ENCODE measurements at places on chromosomes 16 and 17.

DNA sequence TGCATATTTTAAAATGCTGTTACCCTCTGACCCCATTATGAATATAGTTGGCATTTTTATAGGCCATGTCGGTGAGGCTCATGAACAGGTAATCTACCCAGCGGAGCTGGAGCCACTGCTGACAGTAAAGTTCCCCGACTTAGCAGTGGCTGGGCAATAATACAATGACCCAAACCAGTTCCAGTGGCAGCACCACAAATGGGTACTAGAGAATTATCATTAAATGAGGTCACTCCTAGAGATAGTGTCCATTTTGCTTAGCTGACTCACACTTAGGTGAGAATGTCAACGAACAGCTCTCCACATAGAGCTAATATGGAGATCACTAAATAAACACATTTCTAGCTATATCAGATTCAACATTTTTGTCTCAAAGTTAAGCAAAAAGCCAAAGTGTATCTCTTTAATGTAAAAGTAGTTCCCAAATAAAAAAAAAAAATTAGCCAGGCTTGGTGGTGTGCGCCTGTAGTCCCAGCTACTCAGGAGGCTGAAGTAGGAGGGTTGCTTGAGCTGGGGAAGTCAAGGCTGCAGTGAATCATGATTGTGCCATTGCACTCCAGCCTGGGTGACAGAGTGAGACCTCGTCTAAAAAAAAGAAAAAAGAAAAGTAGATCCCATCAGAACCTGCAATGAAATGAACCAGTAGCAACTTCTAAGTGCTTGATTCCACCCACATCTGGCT lies 7.4 kb downstream of the MYO1D start:
- no peak for DNase-seq

DNA sequence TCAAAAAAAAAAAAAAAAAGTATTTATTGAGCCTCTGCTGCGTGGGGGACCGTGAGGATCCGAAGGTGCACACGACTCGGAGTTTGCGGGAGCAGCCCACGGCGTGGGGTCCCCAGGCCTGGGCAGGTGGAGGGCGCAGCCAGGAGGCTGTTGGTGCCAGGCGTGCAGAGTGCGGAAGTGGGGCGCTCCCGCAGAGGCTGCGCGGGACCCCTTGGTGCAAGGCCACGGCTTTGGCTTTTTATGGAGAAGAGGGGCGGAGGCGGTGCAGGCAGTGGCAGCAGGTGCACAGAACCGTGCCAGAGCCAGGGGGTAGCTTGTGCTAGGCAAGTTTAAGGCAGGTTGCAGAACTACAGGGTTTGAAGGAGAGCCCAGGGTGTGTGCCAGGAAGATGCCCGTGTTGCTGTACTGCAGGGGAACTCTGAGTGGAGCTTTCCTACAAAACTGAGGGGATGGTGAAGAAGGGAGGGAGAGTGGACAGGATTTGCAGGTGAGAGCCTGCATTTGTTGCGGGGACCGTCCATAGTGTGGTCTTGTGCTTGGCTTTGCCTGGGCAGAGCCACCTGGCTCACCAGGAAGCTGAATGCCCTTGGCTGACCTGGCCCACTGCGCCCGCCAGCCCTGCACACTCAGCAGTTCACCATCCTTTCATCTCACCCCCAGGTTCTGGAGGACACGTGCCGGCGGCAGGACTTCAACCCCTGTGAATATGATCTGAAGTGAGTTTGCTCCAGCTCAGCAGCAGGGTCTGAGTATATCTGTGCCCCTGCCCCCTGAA lies 1.3 kb downstream of the ASPSCR1 start:
- no peak for DNase-seq

GRCh38 chr17:75602644-75603043 lies 15.0 kb downstream of the MYO15B start:
- no peak for DNase-seq

DNA sequence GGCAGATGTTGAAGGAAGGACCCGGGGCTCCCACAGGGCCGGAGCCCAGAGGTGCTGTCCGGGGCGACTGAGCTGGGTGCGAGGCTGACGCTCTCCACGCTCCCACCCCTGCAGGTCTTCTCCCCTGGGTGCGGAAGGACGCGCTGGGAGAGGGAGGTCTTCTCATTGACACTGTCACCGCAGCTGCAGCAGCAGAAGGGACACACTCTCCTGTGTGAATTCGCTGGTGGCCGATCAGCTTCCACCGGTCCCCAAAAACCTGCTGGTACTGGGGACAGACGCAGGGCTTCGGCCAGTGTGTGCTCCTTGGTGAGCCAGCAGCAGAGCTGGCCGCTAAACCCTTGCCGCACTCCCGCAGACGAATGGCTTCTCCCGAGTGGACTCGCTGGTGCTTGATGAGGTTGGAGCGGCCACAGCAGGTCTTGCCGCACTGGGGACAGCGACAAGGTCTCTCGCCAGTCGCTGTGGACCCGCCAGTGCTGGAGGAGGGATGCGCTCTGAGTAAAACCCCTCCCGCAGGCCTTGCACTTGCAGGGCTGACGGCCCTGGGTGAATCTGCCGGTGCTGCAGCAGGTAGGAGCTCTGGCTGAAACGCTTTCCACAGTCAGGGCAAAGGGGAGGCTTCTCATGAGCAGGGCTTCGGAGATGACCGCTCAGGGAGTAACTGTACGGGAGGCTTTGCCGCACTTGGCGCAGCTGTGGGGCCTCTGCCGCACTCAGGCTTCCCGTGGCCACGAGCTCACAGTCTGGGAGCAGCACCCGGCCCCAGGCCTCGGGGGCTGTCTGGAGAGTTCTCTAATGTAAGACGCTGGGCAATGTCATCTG lies 6.2 kb downstream of the ZNF843 start:
- no peak for DNase-seq

- DNase-seq = no peak
These were observed 20.4 kb downstream of the CEP295NL start for GRCh38 chr17:78882540-78883088.

GRCh38 chr17:7114241-7114874 lies at the start of gene ASGR2:
Gene ASGR2, minus strand, starts transcription at chr17:7114822. Its CDS starts 582 bp downstream, at chr17:7114240.
- no peak for DNase-seq

GRCh38 chr17:82318772-82319606 lies 1.6 kb upstream of the CD7 start:
- DNase-seq = no peak

DNA sequence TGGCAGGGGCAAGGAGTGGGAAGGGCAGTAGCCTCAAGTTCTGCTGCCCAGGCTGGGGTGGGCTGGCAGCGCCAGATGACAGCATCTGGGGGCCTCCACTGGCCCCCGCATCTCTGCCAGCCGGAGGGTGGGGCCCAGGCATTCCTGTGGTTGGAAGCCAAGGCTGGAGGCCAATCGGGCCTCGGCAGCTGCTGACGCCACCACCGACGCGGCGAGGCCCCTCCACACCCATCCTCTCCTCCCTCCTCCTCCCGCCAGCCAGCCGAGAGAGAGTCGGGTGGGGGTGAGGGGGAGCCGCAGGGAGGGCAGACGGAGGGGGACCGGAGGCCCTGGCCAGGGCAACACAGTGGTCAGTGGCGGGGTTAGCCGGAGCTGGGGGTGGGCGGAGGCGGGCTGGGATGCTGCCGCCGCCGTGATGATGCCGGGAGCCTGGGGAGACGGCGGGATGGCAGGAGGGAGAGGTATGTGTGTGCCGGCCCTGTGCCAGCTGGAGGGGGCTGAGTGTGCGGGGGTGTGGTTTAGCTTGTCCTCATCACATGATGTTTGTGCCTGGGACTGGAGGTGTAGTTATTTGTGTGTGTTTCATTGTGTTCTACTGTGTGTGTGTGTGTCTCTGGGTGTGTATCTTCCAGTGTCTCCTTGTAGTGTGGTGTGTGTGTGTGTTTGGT lies 36.6 kb downstream of the ARHGAP23 start:
- no peak for DNase-seq

DNA sequence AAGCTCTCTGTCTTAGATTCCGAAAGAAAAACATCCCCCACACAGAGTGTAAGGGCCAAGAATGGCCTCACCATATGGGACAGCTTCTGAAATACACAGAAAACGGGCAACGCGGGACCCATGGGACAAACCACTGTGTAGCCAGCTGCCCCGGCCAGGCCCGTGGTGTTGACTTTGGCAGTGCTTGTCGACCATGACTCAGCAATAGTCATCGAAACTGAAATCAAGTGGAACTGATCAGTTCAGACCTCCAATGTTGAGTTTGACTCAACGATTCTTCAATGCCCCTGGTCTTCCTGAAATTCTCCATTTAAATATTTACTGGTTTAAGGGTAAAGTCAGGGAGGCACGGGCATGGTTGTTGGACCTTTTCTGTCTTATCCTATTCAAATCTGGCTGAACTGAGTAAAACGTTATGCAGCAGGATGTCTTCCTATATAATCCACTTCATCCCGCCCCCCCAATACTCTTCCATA lies 27.5 kb downstream of the ZFHX3 start:
- DNase-seq = peak; percentile 88

DNA sequence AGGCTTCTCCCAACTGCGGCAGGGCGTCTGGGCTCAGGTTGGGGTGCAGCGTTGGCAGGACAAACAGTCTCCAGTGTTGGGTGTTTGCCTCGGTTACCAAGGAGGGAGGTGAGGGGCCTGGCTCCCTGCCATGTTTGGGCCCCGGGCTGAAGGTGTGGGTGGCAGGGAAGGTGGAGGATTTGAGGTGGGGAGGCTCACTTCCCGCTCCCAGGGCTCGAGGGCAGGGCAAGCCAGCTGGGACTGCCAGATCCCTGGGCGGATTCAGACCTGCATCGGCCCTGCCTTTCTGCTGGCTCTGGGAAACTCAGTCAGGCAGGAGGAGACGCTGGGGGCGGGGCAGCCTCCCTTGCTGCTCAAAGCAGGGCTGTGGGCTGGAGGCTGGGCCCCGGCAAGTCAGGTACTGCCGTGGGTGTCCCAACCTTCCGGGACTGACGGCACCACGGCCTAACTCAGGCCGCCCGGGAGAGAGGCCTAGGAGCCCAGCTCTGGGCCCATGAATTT lies 31.3 kb upstream of the KRT17 start:
- no peak for DNase-seq

DNA sequence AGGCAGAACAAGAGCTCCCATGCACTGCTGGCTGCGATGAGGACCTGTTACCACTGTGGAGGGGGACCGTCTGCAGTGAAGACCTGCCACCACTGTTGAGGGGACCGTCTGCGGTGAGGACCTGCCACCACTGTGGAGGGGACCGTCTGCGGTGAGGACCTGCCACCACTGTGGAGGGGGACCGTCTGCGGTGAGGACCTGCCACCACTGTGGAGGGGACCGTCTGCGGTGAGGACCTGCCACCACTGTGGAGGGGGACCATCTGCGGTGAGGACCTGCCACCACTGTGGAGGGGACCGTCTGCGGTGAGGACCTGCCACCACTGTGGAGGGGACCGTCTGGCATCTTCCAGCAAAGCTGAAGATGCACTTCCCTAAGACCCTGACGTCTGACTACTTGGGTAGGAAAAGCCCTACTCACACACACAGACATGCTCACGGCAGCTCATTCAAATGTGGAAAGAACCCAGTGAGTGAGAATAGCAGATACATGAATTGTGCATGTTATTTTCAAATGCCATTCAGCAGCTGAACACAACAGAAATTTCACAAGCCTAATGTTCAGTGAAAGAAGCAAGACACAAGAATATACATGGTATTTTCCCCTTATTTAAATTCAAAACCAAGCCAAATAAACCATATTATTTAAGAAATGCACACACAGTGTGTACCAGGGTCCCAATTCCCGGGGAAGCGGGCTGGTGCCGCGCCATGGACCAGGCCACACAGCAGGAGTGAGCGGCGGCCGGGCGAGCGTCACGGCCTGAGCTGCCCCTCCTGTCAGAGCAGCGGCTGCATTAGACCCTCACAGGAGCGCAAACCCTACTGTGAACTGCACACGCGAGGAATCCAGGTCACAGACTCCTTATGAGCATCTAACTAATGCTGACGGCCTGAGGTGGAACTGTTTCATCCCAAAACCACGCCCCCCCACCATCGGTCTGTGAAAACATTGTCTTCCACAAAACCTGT lies 64.2 kb upstream of the METRNL start:
- no peak for DNase-seq

DNA sequence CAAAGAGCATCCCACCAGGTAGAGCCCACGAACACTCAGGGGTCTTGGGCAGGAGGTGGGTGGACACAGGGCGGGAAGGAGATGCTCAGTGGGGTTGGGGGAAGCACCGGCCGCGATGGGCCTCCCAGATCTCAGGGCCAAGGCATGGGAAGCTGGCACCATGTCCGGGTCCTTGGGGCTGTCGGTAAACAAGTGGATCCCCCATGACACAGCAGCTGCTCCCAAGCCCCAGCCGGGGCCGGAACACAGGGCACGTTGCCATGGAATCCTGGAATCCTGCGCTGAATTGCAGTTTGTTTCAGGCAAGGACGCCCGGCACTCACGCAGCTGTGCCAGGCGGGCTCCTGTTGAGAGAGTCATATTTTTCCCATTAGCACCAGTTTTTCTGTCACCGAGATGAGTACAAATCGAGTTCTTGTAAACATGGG lies 23.0 kb upstream of the CHMP6 start:
- DNase-seq = peak; percentile 95

DNA sequence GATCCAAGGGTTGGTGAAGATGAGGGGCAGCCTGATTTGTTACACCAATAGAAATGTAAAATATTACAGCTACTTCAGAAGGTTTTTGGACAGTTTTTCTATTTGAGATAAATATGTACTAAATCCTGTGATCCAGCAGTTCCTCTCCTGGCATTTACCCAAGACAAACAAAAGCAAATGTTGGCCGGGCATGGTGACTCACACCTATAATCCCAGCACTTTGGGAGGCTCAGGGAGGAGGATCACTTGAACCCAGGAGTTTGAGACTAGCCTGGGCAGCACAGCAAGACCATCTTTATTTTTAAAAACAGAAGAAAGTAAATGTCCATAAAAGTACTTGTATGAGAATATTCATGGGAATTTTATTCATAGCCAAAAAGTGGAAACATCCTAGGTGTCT lies 64.8 kb upstream of the MRC2 start:
- DNase-seq = no peak

DNA sequence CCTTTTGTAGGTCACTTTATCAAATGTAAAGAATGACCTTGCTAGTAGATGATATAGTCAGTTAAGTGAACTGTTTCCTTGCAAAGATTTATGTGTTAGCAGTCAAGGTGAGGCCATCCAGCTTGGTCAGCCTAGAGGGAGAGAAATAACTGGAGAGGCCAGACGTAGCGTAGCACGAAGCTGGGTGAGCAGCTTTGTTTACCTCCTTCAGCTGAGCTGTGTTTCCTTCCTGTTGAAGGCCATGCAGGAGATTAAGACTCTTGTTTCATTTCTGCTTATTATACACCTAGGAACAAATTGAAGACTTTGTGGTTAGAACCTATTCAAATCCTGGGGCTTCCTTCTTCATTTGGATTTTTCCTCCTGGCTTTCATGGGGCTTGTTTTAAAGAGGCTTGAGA lies 267.1 kb downstream of the PHKB start:
- DNase-seq = no peak
